Fibroblast of skin of left quadriceps (primary cell): ENCODE measurements at places on chromosomes 1 and 21.
A peak's percentile ranks its signal among the peaks of the same experiment; 100 is the strongest.

GRCh38 chr1:30328401-30329262, 394.8 kb downstream of the MATN1 start:
- DNase-seq: no peak

- peak; percentile 12 for DNase-seq
Measured at GRCh38 chr1:36553591-36554322, 71.0 kb upstream of the CSF3R start.

DNA sequence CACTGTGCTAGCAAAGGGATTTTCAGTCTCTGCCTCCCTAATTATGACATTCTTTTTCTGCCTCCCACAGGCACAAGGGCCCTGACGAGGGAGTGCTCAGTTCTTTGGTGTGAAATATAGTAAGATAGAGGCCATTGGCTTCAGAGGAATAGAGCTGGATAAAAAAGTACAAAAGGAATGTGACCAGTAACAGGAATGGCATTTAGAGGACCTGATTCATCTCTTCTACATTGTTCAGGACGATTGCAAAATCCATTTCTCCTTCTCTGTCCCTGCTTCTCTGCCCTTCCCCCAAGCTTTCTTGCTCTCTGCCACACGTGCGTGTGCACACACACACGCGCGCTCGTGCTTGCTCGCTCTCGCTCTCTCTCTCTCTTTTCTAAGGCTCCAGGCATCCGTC, 668.2 kb downstream of the KIF26B start:
- DNase-seq: peak; percentile 96

GRCh38 chr1:224880593-224881307, 48.7 kb upstream of the DNAH14 start:
- no peak for DNase-seq

DNA sequence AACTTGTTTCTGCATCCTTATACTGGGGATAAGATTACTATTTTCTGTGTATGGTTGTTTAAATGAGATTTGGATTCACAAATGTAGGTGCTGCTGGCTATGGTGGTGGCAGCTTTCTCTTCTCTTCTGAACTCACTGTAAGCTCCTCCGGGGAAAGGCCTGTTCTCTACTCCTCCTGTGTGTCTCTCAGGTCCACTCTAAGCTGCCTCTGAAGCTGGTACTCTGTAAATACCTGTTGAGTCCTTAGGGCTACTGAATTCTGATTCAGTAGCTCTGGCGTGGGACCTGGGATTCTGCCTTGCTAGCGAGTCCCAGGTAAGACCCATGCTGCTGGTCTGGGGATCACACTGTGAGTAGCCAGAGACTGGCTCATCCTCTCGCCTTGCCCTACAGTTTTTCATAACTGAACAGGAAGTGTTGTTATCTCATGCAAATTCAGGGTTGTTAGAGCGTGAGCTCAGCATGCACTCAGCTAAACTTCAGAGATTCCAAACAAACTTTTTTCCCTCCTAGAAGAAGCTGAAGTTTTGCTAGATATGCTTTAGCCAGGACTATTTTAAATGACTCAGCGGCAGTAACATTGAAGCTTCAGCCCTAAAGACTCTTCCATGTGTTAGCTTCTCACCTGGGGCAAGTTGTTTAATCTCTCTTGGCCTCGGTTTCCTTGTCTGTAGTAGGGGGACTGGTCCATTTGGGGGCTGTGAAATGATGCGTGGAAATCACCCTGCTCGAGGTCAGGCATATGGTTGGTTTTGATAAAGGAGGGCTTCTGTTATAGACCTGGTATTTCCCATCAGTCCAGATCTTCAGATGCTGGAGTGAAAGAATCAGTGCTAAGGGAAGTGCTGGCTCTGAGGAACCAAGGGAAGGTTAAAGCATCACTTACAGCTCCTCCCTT, 271.5 kb upstream of the TMEM51 start:
- DNase-seq: no peak

GRCh38 chr1:201501812-201502510, 5.0 kb downstream of the CSRP1 start:
- no peak for DNase-seq

DNA sequence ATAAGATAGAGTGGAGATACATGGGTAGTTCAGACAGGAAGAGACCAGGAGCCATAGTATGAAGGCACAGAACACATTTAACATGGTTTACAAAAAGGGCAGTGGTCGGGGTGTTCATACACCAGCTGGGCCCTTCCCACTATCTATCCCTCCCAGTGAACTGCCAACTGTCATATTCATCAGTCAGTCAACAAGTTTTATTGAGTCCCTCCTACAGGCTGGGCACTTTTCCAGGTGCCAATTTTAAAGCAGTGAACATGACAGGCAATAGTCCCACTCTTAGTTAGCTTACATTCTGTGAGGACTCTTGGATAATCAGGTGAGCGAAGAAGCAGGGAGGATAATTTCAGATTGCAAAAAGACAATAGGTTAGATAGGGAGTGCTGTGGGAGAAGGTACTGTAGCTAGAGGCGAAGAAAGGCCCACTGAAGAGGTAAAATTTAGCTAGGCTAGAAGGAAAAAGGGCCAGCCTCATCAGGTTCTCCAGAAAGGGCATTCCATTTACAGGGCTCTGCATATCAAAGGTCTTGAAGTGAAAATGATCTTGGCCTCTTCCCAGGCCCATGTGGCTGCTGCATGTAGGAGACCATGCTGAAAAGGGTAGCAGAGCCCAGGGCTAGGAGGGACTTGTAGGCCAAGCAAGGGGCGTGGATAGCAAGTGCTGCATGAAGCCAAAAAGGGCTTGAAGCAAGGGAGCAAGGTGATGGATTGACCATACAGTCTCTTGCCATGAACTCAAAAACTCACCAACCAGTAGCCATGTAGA, 274.7 kb upstream of the SNX7 start:
- no peak for DNase-seq

DNA sequence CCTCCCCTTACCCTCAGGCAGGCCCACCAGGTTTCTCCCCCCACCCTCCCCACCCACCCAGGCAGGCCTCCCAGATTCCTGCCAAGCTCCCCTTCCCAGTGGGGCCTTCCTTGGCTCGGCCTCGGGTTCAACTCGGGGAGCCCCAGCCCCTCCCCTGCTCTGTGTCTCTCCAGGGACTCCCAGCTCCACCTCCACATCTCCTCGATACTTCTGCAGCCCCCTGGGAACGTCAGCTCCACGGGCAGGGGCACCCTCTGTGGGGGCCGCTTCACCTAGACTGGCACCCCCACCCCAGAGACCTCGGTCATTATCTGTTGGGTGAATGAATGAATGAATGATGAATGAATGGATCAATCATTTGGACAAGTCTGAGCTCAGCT, 775 bp downstream of the MMEL1 start:
- DNase-seq: no peak

DNA sequence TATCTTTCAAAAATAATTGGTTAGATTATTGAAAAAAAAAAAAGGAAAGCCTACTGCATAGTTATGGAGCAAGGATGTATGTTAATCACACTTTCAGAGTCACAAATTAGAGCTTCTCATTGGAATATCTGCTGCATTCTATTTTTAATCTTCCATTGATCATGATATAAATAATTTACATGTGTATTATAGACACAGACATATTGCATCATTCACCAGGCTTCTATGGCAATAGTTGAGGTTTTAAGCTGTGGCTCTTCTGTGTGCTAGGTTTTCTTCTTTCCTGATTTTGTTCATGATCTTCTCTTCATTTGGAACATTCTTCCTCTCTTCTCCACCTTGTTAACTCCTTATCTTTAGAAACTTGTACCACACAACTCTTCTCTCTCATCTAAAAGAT, 123.2 kb upstream of the HMCN1 start:
- no peak for DNase-seq

DNA sequence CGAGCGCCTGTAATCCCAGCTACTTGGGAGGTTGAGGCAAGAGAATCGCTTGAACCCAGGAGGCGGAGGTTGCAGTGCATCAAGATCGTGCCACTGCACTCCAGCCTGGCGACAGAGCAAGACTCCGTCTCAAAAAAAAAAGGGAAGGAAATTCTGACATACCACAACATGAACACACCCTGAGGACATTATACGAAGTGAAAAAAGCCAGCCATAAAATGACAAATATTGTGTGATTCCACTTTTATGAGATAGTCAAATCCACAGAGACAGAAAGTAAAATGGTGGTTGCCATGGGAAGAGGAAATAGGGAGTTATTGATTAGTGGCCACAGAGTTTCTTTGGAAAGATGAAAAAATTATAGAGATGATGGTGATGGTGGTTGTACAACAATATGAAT, 41.7 kb downstream of the EVI5 start:
- no peak for DNase-seq

- no peak for DNase-seq
Measured at GRCh38 chr1:58895082-58895481, 111.2 kb upstream of the JUN start.

DNA sequence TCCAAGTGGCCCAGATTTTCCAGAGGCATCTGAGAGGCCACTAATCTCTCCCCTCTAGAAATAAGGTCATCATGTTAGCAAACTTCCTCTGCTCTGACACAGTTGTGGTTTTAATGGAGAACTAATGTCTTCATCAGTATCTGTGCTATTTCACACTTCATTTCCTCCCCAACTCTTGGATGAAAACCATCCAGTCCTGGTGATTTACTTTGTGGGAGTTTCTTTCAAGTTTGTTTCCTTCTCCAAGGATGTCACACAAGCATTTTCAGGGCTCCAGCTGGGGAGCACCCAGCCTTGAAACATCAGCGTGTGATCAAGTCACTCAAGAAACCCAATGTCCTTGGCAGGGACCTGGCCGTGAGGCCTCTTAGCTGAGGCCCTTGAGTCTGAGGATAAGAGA, 38.8 kb downstream of the TBX15 start:
- DNase-seq: peak; percentile 74

DNA sequence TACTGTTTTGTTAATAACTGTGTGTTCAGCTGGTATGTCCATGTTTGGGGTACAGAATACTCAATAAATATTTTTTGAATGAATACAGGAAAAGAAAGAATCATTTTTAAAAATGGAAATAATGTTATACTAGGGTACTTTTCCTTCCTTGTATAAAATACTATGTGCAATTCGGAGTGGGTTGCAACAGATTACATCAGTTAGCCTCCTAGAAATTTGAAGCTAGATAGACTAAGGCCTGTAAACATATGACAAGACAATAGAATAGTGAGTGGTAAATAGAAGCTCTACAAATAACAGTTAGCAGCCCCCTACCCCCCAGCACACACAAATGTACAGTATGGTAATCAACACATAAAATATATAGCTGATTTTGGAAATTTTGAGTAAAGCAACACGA, 195.9 kb downstream of the KCNT2 start:
- DNase-seq: no peak

GRCh38 chr1:77583483-77583882, 99.0 kb downstream of the ZZZ3 start:
- no peak for DNase-seq

- DNase-seq: no peak
Measured at GRCh38 chr1:222889440-222889839, 74.6 kb downstream of the DISP1 start.

DNA sequence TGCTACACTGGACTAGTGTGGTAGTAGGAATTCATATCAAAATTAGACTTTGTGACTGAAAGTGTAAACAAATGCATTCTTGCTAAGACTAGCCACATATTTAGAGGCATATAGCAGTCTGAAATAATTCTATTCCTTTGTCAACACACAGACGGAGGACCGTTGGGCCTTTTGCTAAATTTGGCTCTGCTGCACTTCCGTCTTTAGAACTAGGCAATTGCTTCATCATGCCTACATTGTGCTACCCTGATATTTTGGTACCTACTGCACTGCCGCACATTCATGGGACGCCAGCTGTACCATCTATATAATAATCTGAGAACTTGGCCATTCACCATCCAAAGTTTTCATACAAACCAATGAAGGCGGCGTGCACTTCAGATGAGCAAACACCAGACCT, 346.8 kb downstream of the KIF26B start:
- no peak for DNase-seq

- DNase-seq: no peak
Measured at GRCh38 chr1:47791879-47792608, 205.1 kb downstream of the TRABD2B start.

DNA sequence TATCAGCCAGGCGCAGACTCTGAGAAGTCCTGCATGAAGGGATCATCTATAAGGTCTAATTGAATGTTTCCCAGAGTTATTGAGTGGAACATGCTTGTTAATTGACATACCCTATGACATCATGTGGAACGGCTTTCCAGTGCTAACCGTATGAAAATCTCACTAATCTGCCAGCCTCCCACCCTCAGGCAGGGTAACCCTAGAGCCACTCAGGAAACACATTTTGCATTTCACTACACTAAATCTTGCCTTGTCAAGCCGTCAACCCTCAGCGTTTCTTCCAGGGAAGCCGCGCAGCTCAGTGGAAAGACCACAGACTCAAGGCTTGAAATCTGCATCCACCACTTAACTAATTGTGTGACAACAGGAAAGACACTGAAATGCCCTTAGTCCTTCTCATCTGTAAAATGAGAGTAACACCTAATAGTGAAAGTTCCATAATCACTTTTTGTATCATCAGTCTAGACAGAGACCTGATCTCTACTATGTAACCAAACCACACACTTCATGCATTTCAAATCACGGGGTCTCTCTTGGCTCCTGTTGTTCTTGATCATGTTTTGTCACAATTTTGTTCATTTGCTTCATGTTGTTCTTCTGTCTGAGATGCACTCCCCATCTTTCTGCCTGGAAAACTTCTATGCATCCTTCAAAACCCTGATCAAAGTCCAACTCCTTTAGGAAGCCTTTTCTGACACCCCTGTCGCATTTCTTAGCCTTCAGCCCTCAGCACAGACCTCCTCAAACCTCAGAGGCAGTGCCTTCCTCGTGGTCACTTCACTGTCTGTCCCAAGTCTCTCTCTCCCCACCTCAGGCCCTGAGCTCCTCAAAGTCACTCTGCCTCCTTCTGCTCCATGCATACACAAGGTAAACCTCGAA, 246.5 kb downstream of the TOMM20 start:
- DNase-seq: no peak

- DNase-seq: no peak
Measured at GRCh38 chr1:167555971-167556714, 2.6 kb upstream of the CREG1 start.

GRCh38 chr1:172393354-172393753, 27.1 kb upstream of the C1orf105 start:
- DNase-seq: no peak

- DNase-seq: no peak
Measured at GRCh38 chr1:30190511-30191153, 532.8 kb downstream of the MATN1 start.

DNA sequence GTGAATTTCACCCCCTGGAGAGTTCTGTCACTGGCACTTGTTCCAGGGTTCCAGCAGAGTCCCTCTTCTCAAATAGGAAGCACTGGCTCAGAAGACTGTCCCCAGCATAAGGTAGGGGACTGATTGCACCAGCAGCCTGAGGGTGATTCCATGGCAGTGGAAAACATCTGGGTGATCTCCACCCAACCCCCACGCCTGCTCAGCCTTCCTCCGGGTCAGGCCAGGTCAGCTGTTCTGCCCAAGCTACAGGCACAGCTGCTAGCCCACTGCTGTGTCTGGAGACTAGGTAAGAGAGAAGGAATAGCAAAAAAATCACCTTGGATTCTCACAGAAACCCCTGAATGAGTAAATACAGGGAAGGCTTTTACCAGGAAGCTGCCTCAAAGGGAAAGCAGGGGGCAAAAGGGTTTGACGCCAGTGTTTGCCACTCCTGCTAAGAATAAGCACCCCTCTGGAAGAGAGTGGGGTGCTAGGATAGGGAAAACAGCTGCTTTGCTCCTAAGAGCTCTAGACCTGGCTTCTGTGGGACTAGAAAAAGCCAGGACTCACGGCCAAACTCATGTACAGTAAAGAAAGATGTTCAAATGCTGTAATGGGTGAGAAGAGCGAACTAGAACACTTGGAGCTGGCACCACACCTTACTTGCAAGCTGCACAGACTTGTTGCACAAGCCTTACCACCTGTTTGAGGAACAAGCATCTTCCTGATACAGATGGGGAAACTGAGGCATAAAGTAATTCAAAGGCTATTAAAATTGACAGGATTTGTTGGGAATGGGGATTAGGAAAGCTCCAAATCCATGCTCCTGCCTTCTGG, 1.0 kb upstream of the DENND2D start:
- DNase-seq: no peak
